ENCODE measurements at places on chromosomes 12 and 14.

DNA sequence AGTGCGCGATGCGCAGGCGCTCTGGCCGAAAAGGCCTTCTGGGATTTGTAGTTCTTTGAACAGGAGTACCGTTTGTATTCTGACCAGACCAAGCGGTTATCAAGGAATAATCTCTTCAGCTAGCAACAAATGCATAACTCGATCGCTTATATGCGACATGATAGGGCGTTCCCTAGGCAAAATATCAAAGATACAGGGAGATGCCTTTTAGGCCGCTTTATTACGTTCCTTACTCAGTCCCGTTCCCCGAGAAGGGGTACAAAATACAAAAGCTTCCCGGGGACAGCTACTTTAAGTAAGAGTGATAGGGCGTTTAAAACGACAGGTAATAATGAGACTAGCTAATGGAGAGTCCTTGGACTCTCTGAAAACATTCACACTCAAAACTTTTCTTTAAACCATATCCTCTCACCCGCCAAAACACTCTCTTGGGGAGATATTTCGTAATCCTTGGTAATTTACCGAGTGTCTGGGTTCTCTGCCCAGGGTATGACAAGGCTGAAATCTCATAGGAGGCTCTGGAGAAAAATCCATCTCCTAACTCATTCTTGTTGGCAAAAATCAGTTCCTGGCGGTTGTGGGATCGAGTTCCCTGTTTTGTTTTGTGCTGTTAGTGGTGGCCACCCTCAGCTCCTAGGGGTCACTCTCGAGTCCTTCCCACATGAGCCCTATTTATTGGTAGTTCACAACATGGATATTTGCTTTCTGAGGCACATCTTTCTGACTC lies 412 bp upstream of the SNW1 start:
- ATAC-seq, result peak; percentile 26

DNA sequence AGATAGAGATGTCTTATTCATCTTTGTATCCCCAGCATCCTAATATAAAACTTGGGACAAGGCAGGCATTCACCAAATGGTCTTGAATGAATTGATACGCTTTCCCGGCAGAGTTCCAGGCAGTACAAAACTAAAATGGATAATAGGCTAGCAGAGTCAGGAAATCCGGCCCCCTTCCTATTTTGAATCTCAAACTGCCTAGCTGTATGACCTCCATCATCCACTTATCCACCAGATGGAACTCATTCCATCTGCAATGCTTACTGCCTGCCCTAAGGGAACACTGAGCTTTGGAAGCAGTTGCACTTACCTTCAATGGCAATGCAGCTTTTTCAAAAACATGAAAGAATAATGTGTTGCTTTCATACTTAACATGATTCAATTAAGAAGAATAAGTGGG lies 43.4 kb downstream of the BDKRB1 start:
- ATAC-seq, result no peak

DNA sequence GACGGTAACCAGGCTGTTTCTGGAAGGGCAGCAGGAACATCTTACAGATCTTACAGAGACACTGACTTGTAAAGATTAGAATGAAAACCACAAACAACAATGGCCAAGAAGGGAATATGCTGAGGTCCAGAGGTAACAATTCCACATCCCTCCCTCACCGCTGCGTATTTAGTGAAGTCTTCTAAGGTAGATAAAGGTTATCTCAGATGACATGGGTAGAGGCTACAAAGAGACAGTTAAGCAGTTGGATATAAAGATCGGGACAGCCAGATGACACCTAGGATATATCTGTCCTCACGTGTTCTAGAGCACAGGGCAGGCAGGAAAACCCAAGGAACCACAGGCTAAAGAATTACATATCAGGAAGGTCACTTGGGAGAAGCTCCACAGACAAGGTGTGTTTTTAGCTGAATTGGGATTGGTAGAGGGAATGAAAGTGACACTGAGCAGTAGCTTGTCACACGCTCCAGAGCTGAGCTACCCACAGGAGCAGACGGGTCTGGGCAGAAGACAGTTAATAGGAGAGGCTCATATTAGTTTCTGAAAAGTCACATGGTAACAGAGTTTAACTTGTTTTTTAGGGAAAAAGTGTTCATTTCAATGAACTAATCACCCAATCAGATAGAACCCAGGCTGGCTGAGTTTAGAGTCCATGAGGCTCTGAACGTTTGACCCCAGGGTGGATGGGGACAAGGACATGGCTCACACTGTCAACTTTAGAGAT lies 83.3 kb downstream of the MIA2 start:
- no peak for ATAC-seq

DNA sequence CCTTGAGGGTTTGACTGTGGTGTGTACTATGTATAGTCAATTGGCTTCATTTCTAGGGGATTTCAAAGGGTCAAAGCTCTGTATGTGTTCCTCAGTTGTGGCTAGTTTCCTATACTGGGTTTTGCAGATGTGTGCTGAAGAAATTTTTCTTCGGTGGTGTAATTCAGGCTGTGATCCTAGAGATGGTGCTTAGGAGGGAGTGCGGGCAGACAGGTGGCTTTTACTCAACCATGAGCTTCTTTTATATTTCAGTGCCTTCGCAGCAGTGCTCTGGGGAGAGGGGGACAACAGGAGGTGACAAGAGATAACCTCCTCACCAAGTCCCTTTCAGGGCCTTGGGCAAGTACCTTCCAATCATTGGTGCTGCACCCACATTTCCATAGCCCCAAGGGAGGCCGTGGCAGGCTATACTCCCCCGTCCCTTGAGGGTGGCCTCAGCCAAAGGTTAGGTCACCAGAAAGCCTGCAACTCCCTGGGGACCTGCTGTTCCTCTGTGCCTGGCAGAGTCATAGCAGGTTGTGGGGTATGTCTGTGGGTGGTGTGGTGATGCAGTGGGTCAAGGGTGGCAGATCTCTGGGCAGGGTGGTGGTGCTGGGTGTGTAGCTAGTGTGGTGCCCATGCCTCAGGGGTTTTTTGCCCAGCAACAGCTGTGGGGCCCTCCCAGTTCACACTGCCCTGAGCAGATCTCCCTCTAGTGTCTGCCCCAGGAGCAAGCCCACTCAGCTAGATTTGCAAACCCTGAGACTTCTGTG lies 37.0 kb upstream of the TMX1 start:
- ATAC-seq, result no peak

- ATAC-seq, result peak; percentile 71
These were observed 6.2 kb upstream of the SLC15A4 start for GRCh38 chr12:128829861-128830504.

DNA sequence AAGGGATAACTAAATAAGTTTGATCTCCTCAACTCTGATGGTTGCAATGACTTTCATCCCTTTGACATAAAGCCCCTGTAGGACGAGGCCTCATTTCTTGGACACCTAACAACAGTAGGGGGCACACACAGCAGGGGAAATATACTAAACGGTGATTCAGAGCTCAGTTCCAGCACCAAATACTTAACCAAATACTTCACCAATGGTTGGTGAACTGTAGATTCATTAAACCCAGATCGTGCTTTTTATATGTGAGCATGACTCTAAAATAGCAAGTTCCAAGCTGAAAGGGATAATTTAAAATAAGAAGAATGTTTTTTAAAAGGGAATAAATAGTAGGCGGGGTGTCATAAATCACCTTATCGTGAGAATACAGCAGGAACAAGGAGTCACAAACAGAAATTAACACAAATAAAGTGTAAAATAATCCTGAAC lies 53.2 kb downstream of the ATG2B start:
- ATAC-seq, result no peak

- no peak for ATAC-seq
These were observed 5.2 kb downstream of the TEDC1 start for GRCh38 chr14:105495990-105496830.

DNA sequence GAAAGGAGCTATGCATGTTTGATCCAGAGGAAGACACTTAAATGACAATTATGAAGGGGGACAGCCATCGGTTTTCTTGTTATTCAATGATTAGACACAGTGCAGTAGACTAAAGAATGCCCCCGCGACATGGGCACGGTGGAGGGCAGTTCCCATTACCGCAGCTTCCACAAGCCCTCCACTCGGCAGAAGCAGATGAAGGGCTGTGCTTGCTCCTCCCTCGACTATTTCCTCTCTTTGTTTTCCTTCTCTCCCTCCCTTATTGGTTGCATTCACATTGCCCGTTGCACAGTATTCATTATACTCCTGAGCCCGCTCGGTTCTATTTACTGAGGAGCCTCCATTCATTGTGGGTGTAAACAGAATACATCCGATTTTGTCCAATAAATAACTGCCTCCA lies 138.8 kb upstream of the RASSF8 start:
- ATAC-seq, result no peak

GRCh38 chr14:73738518-73739173 lies 24.5 kb upstream of the PNMA1 start:
- no peak for ATAC-seq

GRCh38 chr12:94676922-94677321 lies 26.6 kb upstream of the TMCC3 start:
- no peak for ATAC-seq

DNA sequence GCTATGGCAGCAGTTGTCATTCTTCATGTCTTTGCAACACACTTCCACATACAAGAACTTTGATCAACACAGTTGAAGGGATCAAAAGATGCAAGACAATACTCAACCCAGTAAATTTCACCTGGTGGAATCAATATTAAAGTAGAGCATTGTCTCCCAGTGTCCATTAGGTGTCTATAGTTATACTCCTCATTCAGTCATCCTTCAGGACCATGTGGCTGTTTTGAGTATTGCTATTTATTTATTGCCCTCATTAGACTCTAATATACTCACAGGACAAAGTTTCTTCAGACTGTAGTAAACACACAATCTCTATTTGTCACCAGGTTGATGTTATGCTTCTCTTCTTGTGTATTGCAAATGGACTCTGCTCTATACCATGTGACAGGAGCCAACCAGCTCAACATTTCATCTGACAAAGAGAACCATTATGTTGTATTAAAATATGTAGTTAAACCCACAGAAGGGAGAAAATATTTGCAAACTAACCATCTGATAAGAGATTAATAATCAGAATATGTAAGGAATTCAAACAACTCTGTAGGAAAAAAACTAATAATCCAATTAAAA lies 146.6 kb downstream of the TGFB3 start:
- no peak for ATAC-seq

DNA sequence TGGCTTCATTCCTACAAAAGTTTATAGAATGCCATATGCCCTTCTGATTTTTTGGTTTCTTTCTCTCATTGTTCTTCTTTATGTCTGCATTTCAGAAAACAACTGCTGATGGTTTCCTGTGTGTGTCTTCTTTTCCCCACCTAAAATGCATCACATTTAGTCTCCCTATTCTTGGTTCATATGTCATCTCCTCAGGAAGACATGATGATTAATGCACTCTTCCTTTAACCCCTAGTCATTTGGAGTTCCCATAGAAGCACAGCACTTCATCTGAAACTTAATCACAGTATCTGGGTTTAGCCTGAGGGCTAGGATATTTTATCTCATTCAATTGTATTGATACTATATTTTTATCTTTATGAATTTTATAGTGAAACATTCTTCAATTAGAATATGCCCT lies 21.5 kb downstream of the GNPNAT1 start:
- no peak for ATAC-seq

- ATAC-seq, result no peak
These were observed 71.0 kb downstream of the GNS start for GRCh38 chr12:64688219-64688618.

- ATAC-seq, result peak; percentile 72
These were observed 10.2 kb upstream of the SERPINA9 start for GRCh38 chr14:94485944-94486841.

DNA sequence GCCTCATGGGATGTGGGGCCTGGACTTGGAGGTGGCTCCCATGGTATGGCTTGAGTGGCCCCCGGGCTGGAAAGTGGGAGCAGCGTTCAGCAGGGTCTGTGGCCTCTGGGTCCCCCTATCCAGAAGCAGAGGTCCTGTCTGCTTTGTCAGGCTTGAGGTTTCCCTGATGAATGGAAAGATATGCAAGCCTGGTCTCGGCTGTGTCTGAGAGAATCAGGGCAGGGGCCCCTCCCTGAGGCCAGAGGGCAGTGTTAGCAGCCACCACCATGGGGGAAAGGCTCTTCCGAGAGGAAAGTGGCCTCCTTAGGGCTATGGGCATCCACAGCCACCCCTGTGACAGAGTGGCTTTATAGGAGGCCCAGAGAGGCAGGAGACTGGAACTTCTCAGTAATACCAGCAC lies 128.2 kb downstream of the VRK1 start:
- ATAC-seq, result no peak

DNA sequence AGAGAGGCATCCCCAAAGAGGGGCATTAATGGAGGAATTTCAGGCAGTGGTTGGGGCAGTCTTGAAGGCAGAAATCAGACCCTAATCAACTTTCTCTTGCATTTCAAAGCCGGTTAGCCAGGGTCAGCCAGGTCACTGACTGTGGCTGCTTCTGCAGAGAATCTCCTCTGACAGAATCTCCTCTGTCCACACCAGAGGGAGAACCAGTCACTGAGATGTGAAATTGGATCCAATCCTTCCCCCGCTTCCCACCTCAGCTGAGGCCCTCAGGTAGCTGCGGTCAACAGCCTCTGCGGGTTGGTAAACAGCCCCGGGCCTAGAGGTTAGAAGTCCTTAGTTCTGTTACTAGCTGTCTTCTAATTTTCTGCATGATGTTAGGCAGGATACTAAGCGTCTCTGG lies 39.8 kb upstream of the NUAK1 start:
- no peak for ATAC-seq

DNA sequence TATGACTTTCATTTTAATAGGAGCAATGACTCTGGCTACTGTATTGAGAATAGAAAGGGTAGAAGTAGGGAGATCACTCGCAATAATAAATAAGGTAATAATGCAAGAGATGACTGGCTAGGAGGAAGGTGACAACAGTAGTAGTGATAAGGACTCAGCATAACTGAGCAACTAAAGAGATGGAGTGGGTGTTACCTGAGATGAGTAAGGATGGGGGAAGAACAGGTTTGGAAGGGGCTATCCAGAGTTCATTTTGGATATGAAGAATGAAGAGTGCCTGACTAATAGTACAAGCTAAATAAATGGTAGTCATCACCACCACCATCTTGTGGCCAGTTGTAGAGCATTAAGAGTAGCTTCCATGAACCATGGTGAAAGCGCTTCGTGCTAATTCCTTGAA lies 101.1 kb downstream of the RPS6KA5 start:
- ATAC-seq, result no peak

DNA sequence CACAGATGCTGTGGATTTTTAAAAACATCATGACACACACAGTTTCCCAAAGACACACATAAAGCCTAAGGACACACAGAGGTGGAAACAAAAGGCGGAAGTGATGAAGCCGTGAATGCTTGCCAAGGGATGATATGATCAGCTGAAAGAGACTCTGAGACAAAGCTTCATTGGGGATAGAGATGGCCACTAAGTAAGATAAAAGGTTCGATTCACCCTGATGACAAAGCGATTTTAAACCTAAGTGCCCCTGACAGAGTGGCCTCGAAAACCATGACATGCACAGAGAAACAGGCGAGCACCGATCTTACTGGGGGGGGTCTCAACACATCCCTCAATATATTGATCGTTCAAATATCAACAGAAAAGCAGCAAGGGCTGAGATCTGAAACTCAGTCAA lies 20.3 kb upstream of the EIF5 start:
- no peak for ATAC-seq

- ATAC-seq, result no peak
These were observed 11.6 kb downstream of the SETD3 start for GRCh38 chr14:99468836-99469592.
